Aorta (tissue), 5 donors: ENCODE measurements at places on chromosomes 4 and X. TPM values are rescaled to one million over a fixed set of nuclear protein-coding genes. Genes with fewer than 3 reads are reported as not detected.

The HTRA3 gene
- 31.8 TPM for total RNA-seq

GRCh38 chrX:43618366-43619205 is 37.5 kb upstream of the MAOA start:
- no peaks in the 10 kb centered on the region for H3K36me3 ChIP-seq
- no peaks in the 10 kb centered on the region for H3K4me1 ChIP-seq
- no peak overlapping the region for H3K4me3 ChIP-seq

The SSX7 gene
- not detected for total RNA-seq

The CENPVL2 gene
- not detected for total RNA-seq

- no peak for DNase-seq
- H3K36me3 ChIP-seq = no peaks in the 10 kb centered on the region
- H3K4me1 ChIP-seq = no peaks in the 10 kb centered on the region
- no peaks in the 10 kb centered on the region for H3K27me3 ChIP-seq
- H3K4me3 ChIP-seq = no peak overlapping the region
These were observed 562.4 kb downstream of the MAGEB5 start for GRCh38 chrX:26778320-26778888.

The HOPX gene
- 6.8 TPM for total RNA-seq

DNA sequence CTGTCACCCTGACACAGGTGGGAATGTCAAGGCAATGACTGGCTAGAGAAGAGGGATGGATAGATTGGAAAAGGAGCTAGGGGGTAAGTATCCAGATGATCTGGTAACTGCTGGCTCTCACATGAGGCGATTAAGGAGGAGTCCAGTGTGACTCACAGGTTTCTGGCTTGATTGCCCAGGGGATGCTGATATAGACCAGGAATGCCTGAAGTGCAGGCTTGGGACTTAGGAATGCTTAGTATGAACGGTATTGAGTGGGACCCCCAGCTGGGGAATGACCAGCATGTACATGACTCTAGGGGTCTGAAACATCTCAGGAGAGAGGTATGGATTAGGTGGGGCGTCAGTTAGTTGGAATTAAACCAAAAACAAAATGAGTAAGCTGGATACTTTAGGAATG is 65.8 kb upstream of the PRPS1 start:
- no peak overlapping the region for H3K4me3 ChIP-seq
- H3K4me1 ChIP-seq = no peaks in the 10 kb centered on the region
- H3K36me3 ChIP-seq = no peaks in the 10 kb centered on the region
- no peak overlapping the region for H3K27ac ChIP-seq

The PCDH10 gene
- total RNA-seq = 23.0 TPM

- DNase-seq = no peak
- no peak overlapping the region for H3K4me3 ChIP-seq
- peaks cover 2% of the 10 kb centered on the region for H3K4me1 ChIP-seq
- peaks cover 3% of the 10 kb centered on the region for H3K36me3 ChIP-seq
These were observed 58.4 kb downstream of the DCUN1D4 start for GRCh38 chr4:51901363-51901762.

DNA sequence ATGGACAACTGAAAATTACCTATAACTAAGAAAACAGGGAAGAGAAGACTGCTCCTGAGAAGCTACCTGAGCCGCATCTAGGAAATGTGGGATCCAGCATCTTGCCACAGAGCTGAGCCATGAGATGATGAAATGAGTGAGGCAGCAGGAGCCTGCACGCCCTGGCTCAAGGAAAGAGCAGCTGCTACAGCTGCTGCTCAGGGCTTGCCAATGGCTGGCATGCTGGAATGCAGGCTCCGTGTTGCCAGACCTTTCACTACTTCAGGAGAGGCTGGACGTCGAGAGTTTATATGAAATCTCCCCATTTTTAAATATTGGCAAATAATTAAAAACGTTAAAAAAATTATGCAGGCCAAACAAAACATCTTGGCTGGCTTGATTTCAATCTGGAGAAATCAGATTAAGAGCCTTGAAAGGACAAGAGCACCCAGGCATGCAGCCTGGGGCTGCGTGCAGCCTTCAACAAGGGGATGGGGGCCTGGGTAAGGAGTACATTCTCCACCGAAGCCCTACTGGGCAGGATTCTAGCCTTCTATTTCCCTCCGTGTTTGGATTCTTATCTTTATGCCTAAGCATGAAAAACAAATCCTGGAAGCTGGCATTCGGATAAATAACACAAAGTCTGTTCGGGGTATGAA is 227.6 kb downstream of the NR3C2 start:
- H3K4me1 ChIP-seq = peaks cover 11% of the 10 kb centered on the region
- H3K27me3 ChIP-seq = no peaks in the 10 kb centered on the region
- H3K36me3 ChIP-seq = no peaks in the 10 kb centered on the region

The FNIP2 gene
- total RNA-seq = 97.8 TPM

DNA sequence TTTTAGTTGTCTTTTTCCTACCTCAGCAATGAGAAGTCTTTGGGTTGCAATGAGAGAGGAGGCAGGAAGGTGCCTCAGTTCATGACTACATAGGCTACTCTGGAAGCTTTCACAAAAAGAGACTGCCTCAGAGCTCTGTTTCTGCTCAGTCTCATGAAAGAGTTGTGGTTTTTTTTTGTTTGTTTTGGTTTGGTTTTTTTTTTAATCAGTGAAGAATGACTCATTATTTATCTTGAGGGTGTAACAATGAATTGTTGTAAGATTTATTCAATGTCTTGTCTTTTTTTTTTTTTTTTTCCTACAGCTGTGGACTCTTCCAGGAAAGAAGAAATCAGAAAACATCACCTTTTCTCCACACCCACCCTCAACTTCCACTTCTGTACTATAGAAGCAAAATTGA is 67.5 kb upstream of the CXCL13 start:
- no peaks in the 10 kb centered on the region for H3K4me1 ChIP-seq
- no peak overlapping the region for H3K4me3 ChIP-seq
- H3K27me3 ChIP-seq = no peaks in the 10 kb centered on the region

The PCSK1N gene
- total RNA-seq = 0.45 TPM

GRCh38 chr4:5821665-5822358 is 71.1 kb downstream of the CRMP1 start:
- peak; percentile 77 for DNase-seq
- no peak overlapping the region for H3K4me3 ChIP-seq
- peaks cover 3% of the 10 kb centered on the region for H3K36me3 ChIP-seq
- no peaks in the 10 kb centered on the region for H3K4me1 ChIP-seq
- no peak overlapping the region for H3K27ac ChIP-seq

The SPANXA1 gene
- total RNA-seq = not detected

- no peaks in the 10 kb centered on the region for H3K27me3 ChIP-seq
- H3K4me3 ChIP-seq = no peak overlapping the region
- DNase-seq = no peak
- no peaks in the 10 kb centered on the region for H3K36me3 ChIP-seq
- no peaks in the 10 kb centered on the region for H3K4me1 ChIP-seq
- H3K27ac ChIP-seq = no peak overlapping the region
These were observed 21.0 kb upstream of the ETNPPL start for GRCh38 chr4:108783665-108784463.

GRCh38 chr4:152009031-152009670 is 248.3 kb upstream of the GATB start:
- H3K4me3 ChIP-seq = no peak overlapping the region
- no peaks in the 10 kb centered on the region for H3K36me3 ChIP-seq
- H3K4me1 ChIP-seq = no peaks in the 10 kb centered on the region
- H3K27ac ChIP-seq = no peak overlapping the region
- no peak for DNase-seq

The PRKG2 gene
- total RNA-seq = 0.23 TPM

The AKAP14 gene
- not detected for total RNA-seq

GRCh38 chrX:108268434-108269080 is 169.7 kb downstream of the COL4A6 start:
- H3K27ac ChIP-seq = no peak overlapping the region
- H3K4me1 ChIP-seq = no peaks in the 10 kb centered on the region
- DNase-seq = no peak
- H3K27me3 ChIP-seq = no peaks in the 10 kb centered on the region
- no peaks in the 10 kb centered on the region for H3K36me3 ChIP-seq

- H3K27me3 ChIP-seq = no peaks in the 10 kb centered on the region
- no peak overlapping the region for H3K4me3 ChIP-seq
- H3K36me3 ChIP-seq = no peaks in the 10 kb centered on the region
- no peak overlapping the region for H3K27ac ChIP-seq
These were observed 132.5 kb downstream of the ARHGAP6 start for GRCh38 chrX:11533199-11533651.

The ZNF157 gene
- total RNA-seq = 0.72 TPM

The TRO gene
- total RNA-seq = 21.2 TPM

DNA sequence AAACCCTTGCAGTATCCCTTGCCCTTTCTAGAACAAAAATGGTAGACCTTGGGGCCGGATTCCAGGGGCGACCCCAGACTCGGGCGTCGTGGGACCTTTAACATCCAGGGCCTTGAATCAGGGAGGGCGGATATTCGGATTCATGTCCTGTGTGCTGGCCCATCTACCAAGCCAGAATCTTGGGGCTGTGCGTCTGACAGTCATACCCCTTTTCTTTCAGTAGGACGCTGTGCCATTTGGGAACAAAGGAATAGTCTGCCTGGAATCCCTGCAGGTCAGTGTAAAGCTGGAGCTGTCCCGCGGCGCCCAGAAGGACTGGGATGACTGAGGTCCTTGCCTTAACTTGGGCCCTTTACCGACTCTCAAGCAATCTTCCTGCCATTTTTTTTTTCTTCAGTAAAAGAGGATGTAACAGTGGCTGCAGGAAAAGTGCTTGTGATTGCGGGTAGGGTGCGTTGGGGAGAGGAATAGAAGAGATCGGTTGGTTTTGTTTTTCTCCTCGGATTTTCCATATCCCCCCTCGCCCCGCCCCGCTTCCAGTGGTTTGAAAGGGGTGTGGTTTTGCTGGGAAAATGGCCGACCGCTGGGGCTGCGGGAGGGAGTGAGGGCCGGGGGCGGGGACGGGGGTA is 518 bp downstream of the ARMCX1 start:
- DNase-seq = peak; percentile 71
- no peaks in the 10 kb centered on the region for H3K27me3 ChIP-seq
- peak overlapping the region; percentile 45 for H3K27ac ChIP-seq
- peak overlapping the region; percentile 54 for H3K4me3 ChIP-seq
- no peaks in the 10 kb centered on the region for H3K4me1 ChIP-seq

DNA sequence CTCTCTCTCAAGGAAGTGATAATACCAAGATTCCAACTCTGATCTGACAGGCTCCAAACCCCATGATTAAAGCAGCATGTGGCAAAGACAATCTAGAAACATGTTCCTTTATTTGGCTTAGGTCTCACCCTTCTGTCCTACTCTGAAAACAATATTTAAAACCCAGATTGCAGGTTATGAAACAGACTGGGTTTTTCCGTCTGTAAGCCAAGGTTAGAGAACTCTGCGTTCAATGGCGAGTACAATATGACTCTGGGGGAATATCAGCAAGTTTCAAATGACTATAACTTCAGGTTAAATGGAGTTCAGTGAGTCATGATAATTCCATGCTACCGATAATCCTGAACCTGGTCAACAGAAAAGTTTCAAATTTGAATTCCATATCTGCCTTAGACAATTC is 50.8 kb downstream of the ANAPC10 start:
- H3K4me1 ChIP-seq = no peaks in the 10 kb centered on the region
- H3K27ac ChIP-seq = no peak overlapping the region
- DNase-seq = no peak
- H3K27me3 ChIP-seq = no peaks in the 10 kb centered on the region
- H3K36me3 ChIP-seq = peaks cover 2% of the 10 kb centered on the region

GRCh38 chrX:33134164-33134563 is 77.2 kb downstream of the DMD start:
- no peak for DNase-seq
- H3K27me3 ChIP-seq = no peaks in the 10 kb centered on the region
- no peak overlapping the region for H3K4me3 ChIP-seq

- no peaks in the 10 kb centered on the region for H3K27me3 ChIP-seq
- no peak for DNase-seq
- H3K4me3 ChIP-seq = no peak overlapping the region
- no peaks in the 10 kb centered on the region for H3K36me3 ChIP-seq
These were observed 6.6 kb upstream of the UTP3 start for GRCh38 chr4:70681704-70682103.

GRCh38 chrX:80430826-80431504 is 10.7 kb downstream of the TENT5D start:
- no peak overlapping the region for H3K27ac ChIP-seq
- H3K4me1 ChIP-seq = no peaks in the 10 kb centered on the region
- H3K36me3 ChIP-seq = no peaks in the 10 kb centered on the region
- H3K27me3 ChIP-seq = no peaks in the 10 kb centered on the region
- H3K4me3 ChIP-seq = no peak overlapping the region
